Endothelial cell of coronary artery (primary cell): ENCODE measurements at places on chromosomes 4 and X. TPM values are rescaled to one million over a fixed set of nuclear protein-coding genes. Genes with fewer than 3 reads are reported as not detected.

CLDN22 gene
- total RNA-seq = not detected in 2 replicates

SOD3 gene
- total RNA-seq = 0.19 TPM in 1 of 2 replicates, not detected in the other

MAML3 gene
- 8.1 and 9.2 TPM in 2 replicates for total RNA-seq

USP26 gene
- not detected in 2 replicates for total RNA-seq

CLGN gene
- 0.09 and 0.54 TPM in 2 replicates for total RNA-seq

RWDD4 gene
- 14.7 and 15.0 TPM in 2 replicates for total RNA-seq

HS3ST1 gene
- 0.56 and 1.8 TPM in 2 replicates for total RNA-seq

CENPVL1 gene
- not detected in 2 replicates for total RNA-seq

ANKRD17 gene
- total RNA-seq = 42.4 and 55.9 TPM in 2 replicates

SGCB gene
- total RNA-seq = 25.5 and 34.4 TPM in 2 replicates

SPANXB1 gene
- total RNA-seq = not detected in 2 replicates

GAB1 gene
- total RNA-seq = 8.3 and 9.4 TPM in 2 replicates

IDUA gene
- total RNA-seq = 10.1 and 13.6 TPM in 2 replicates

NEK1 gene
- 5.8 and 7.4 TPM in 2 replicates for total RNA-seq

ZNF732 gene
- 0.18 and 0.28 TPM in 2 replicates for total RNA-seq

CENPVL2 gene
- not detected in 2 replicates for total RNA-seq

NPY5R gene
- not detected in 2 replicates for total RNA-seq

BMP3 gene
- total RNA-seq = under 0.01 TPM in 1 of 2 replicates, not detected in the other
